ENCODE measurements at places on chromosomes 7 and 10.

DNA sequence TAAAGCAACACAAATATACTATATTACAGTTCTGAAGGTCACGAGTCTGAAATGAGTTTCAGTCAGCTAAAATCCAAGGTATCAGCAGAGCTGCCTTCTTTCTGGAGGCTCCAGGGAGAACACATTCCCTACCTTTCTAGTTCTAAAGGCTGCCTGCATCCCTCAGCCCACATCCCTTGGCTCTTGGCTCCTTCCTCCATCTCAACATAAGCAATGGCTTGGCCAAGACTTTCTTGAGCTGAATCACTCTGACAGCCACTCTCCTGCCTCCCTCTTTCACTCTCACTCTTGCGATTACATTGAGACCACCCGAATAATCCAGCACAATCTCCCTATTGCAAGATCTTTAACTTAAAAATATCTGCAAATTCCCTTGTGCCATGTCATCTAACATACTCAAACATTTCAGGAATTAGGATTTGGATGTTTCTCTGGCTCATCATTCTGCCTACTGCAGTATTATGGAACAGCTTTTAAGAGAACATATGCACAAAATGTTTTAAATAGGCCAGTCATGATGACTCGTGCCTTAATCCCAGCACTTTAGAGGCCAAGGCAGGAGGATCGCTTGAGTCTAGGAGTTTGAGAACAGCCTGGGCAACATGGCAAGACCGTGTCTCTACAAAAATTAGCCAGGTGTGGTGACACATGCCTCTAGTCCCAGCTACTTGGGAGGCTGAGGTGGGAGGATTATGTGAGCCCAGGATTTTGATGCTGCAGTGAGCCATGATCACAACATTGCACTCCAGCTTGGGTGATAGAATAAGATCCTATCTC lies 144.2 kb upstream of the VSTM2A start:
- no peak for DNase-seq

GRCh38 chr7:159198016-159198724 lies 53.5 kb upstream of the VIPR2 start:
- DNase-seq = no peak

DNA sequence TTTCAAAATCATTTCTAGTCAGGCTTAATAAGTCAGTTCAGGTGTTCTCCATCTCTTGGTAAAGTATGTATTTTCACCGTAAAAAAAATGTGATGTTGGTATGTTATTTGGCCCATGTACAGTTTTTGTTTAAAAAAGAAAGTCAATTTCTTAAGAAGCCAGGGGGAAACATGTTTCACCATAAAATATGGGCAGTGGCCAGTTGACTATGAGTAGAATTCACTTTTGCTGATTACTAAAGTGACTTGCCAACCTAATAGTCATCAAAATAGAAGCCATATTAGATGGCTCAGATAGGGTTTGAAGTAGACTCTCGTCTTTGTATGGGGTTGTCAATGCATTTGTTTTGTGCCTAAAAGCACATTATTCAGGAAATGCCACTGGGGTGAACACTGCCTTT lies 266.3 kb downstream of the BICC1 start:
- DNase-seq = no peak

GRCh38 chr7:22783421-22783820 lies 39.2 kb downstream of the TOMM7 start:
- DNase-seq = no peak

- no peak for DNase-seq
These were observed 13.9 kb downstream of the CUBN start for GRCh38 chr10:17115683-17116082.

DNA sequence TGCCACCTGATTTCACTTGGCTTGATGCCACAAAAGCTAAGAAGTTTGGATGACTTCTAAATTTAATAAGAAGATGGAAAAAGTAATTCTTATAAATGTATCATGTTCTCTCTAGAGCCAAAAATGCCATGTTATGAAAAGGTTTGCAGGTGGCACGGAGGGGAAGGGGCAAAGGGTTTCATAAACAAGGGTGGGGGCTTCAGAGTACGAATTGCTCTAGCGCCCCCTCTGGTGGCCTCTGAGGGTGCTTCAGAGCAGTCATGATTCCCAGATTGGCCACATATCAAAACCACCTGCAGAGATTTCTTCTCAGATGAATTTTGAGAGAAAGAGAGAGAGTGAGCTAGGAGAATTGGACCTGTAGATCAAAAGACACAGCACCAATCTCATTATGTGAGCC lies 208.6 kb upstream of the YAE1 start:
- DNase-seq = peak; percentile 60

- DNase-seq = no peak
These were observed 143.7 kb upstream of the COL1A2 start for GRCh38 chr7:94250987-94251386.

- peak; percentile 31 for DNase-seq
These were observed 608 bp downstream of the AKR1B10 start for GRCh38 chr7:134527979-134528371.

DNA sequence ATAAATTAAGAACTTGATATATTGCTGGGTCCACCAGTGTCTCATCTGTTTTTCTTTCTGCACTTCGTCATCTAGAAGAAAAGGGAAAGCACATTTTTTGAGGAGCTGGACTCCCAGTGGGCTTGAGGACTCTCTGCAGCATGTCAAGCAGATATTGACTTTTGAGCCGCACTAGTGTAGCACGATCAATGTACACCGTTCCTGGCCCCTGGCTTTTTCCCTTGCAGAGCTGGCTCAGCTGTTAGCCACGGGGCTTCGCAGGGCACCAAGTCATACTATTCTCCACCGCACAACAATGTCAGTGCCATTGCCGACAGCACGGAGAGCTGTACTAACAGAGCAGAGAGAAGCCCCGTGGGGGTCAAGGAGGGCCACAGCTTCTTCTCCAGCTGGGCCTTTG lies 235.4 kb upstream of the HABP2 start:
- no peak for DNase-seq

- DNase-seq = no peak
These were observed 39.1 kb downstream of the MINDY3 start for GRCh38 chr10:15821046-15821683.

GRCh38 chr10:8183241-8183704 lies 128.8 kb downstream of the GATA3 start:
- no peak for DNase-seq

DNA sequence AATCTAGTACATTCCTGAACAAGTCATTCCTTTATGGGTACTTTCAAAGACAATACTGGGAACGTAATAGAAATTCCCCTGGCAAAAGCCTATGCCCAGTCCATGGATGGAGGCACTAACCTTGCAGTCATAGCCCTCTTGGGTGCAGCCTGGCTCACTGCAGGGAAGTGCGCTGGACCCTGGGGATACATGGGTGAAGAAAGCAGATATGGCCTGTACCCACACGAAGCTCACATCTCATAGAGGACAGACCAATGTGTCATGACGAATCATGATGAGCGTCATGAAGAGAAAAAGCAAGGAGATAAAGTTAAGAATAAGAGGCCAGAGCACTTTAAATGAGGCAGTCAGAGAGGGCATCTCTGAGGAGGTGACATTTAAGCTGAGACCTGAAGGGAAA lies 11.8 kb downstream of the PRLHR start:
- DNase-seq = no peak

DNA sequence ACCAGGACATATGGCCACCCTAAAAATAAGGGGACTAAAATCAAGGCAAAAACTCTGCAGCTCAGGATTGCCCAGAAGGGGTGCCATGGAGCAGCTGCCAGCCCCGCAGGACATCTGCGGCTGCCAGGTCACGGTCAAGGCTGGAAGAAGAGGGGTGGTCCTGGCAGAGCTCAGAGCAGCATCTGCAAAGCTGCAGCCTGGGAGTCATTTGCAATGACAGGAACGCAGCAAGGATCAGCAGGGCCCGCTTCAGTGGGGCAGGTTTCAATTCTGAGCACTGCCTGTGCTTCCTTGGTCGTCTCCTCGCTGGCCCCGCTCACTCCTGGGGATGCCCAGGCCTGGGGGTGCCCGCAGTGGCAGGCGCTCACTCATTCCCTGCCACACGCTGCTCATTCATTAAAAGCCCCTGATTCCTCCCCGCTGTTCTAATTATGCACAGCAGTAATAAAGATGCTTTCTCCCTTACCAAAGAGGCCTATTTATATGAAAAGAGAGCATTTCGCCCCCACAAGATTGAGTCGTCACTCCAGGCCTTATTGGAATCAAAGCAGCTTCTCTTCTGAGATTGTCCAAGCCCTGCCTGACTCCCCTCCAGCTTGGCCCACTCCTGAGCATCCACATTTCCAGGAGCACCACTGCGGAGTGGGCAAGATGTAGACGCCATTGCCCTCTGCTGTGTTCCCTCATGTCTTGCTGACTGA lies 4.6 kb downstream of the HSPA12A start:
- DNase-seq = peak; percentile 60

GRCh38 chr10:10758306-10758705 lies 259.4 kb upstream of the CELF2 start:
- no peak for DNase-seq

GRCh38 chr7:29300649-29301048 lies 106.1 kb downstream of the CHN2 start:
- no peak for DNase-seq

DNA sequence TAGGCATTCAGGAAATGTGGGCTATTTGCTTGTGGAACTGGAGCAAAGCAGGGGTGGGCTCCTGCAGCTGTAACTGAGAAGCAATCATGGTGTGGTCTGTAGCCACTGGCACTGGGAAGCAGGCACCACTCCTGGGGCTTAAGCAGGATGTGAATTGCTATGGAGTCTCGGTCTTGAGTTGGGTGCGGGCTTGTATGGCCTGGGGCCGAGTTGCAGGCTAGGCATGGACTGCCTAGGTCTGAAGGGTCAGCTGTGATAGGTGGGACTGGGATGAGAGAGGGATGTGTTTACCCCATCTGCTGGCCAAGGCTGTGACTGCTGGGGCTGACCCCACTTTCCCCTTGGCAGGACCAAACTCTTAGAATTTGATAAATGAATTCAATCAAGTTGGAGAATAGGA lies 43.0 kb downstream of the ADCY1 start:
- peak; percentile 66 for DNase-seq

DNA sequence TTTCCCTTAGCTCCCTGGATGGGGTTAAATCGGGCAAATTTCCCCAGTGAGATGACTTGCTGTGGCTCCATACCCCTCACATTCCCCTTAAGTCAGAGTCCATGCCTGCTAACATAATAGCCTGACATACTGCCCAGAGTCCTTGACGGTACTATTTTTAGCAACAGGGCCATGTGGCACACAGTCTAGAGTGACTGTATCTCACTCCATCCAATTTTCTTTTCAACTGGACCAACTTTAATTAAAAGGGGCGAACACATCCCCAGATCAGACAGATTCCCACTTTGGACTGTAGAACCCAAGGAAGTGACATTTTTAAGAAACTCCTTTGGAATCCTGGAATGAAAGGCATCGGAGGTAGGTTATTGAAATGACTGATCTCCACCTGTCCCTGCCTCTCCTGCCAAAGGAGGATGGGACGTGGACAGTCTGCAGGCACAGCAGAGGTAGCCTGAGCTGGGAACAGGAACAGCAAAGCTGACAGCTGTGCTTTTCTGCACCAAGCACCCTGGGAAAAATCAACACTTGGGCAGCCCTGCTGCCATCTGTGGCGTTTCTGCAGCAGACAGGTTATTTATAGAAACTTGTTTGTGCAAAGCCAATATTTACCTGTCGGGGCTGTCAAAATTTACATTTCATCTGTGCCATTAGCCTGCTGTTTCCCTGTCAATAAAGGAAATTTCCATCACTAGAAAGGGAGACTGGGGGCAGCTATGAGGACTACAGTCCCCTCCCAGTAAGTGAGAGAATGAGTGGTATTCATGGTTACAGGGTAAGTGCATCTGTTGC lies 221.5 kb upstream of the AOAH start:
- no peak for DNase-seq

DNA sequence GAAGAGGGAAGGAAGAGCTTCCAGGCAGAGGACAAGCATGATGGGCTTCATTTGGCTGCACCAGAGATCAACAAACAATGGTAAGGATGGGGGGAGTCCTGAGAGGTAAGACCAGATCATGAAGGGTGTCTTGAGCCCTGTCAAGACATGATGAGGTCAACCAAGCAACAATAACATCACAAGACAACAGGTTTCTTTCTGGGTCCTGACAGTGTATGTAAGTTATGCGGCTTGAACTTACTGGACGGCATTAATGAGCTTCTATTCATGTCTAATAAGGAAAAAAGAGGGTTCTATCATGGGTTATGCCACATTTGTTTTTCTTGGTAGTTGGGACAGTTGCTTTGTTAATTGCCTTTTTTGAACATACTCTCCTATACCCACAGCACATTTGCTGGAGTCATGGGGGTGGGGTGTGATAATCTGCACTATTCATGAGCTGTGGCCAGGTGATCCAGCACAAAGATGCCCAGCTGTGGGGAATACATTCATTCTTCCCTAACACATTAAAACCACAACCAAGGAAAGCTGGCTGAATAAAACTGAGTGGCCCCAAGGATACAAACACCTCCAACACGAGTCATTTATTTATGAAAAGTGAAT lies 168.8 kb upstream of the KLF14 start:
- no peak for DNase-seq

- no peak for DNase-seq
These were observed 133.9 kb downstream of the PCDH15 start for GRCh38 chr10:54667136-54667535.

DNA sequence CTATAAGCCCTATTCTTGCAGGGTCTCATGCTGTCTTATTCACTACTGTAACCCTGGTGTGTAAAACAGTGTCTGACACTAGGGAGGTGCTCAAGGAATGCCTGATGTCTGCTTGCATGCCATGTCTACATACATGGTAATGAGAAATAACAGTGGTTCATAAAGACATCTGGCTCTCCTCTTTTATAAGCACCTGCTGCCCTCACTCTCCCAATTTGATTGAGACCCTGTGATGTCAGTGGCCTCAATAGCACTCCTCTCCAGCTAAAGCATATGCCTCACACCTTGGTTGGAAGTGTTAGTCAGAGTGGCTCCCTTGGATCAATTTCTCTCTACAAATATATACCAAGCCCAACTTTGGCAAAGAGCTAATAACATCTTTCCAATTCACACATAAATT lies 30.6 kb downstream of the ANK3 start:
- DNase-seq = no peak

DNA sequence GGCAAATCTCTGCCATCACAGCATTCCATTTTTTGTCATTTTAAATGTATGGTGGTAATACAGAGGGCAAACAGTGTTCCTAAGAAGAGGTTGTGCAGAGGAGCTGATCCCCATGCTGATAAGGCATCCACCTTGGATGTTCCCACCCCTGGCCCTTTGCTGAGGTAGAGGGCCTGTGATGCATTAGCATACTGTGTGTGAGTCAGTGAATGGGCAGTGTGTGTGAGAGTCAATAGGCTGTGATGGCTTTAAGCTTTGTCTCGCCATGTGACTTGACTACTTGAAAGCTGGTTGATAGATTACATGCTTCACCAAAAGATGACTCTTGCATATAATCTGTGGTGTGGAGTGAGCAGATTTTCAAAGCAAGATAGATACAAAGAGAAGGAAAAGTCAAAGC lies 81.3 kb downstream of the INSYN2A start:
- DNase-seq = no peak

- DNase-seq = peak; percentile 73
These were observed 91.6 kb downstream of the COBL start for GRCh38 chr7:51224811-51225595.

DNA sequence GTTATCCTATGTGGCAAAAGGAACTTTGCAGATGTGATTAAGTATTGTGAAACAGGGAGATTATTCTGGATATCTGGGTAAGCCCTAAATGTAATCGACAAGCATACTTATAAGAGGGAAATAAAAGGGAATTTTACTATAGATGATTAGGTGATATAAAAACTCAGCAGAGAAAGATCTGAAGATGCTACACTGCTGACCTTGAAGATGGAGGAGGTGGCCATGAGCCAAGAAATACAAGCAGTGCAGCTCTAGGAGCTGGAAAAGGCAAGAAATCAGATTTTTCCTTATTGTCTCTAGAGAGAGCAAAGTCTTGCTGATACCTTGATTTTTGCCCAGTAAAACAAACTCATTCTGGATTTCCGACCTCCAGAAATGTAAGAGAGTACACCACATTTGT lies 67.7 kb downstream of the BRAF start:
- no peak for DNase-seq

All from iPS-NIHi11 (cell line).